ENCODE measurements at places on chromosomes 5 and 9. TPM values are rescaled to one million over a fixed set of nuclear protein-coding genes. Genes with fewer than 3 reads are reported as not detected.

DNA sequence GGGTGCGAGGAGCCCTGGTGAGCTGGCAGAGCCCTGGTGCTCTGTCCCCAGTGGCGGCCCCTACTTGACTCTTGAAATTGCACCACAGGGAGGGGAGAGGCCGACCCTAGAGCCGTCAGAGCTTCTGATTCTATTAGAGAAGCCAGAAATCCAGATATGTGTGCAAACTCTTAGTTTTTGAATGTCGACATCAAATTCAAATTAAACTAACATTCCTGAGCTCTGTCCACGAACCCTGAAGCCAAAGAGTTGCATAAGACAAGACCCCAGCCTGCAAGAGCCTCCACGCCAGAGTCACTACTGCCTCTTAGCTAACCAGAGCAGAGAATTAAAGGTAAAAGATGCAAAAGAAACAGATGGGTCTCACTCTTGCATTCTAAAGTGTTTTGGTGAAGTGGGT is 29.8 kb upstream of the MSX2 start:
- no peak for DNase-seq

FCN2 gene
- not detected for total RNA-seq

DNA sequence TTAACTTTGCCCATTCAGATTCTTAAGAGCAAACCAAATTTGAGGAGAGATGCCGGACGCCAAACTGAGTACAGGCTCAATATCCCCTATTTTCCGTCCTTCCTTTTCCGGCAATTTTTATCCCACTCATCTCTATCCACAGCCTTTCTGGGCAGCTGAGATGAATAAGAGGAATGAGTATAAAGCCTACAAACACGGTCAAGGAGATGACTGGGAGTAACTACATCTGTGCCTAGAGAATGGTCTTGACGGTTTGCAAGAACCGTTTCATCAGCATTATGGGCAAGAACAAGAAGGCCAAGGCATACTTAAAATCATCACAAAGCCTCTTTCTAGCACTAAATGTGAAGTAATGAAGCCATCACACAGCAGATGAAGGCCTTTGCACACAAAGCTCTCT is 227.3 kb downstream of the DCP2 start:
- DNase-seq = no peak

- DNase-seq = no peak
Measured at GRCh38 chr5:10536511-10536910, 27.4 kb upstream of the ANKRD33B start.

- DNase-seq = no peak
Measured at GRCh38 chr5:158451203-158451992, 592.5 kb upstream of the CLINT1 start.

Data from PC-3 (cell line).